Stimulated activated CD4-positive, alpha-beta T cell treated with anti-CD3 and anti-CD28 coated beads, Interleukin-1b, Interleukin-23, amount 100 ng/mL, for 4 hours (primary cell): ENCODE measurements at places on chromosomes 12 and 14.

DNA sequence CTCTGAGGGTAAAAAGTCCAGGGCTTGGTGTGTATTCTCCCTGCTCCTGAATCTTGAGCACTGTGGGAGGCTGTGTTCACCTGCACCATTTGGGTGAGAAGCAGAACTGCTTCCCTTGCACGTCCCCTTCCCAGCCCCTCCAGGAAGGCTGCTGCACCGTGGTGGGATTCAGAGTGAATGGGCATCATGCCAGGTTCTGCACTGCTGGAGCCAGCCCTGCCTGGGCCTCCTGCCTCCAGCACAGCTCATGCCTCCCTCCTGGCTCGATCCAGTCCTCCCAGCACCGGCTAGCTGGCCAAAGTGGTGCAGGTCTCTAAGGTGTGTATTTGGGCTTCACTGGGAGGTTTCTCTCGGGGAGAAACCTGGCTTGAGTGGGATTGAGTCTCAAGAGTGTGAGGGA lies 54.9 kb downstream of the ANKRD9 start:
- no peak for DNase-seq

- DNase-seq: no peak
These were observed 19.6 kb downstream of the ZCRB1 start for GRCh38 chr12:42306297-42306696.

- no peak for DNase-seq
These were observed 134 bp downstream of the DUSP6 start for GRCh38 chr12:89352242-89352491.

DNA sequence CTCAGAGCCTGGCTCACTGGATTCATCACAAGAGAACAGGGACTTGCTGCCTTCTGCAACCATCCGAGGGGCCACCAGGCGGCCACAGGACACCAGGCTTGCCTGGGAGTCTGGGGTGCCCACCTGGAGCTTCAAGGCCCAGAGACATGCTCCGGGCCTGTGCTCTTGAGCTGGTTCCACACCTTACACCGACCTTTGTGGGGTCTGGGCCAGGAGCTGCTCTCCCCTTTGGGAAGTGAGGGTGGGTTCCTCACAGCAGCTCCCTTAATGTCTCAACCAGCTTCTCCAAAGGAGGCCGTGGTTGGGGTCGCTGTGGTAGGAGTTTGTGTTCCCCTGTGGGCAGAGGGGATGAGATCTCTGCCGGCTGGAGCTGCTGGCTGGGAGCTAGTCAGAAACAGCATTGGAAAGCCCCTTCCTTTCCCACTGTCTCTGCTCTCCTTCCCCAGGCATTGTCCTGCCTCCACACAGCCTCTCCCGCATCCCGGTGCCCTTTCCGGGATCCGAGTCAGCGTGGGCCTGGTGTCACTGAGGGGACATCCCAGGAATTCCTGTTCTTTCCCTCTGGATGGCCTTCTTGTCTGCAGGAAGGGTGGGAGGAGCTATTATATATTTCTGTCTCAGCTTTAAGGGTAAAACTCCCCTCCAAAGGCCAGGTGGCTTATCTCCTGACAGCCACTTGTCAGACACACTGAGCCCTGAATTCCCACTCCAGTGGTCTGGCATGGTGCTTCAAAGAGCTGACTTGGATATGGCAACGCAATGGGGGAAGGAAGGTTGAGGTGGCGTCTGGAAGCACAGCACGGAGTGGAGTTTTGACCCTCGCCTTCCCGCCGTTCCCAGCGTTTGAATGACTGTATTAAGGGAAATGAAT lies 5.1 kb upstream of the PAPLN start:
- DNase-seq: no peak

GRCh38 chr12:114901316-114901715 lies 217.3 kb upstream of the TBX3 start:
- DNase-seq: no peak

- no peak for DNase-seq
These were observed 2.6 kb upstream of the PLEKHG3 start for GRCh38 chr14:64701660-64702059.

- peak; percentile 58 for DNase-seq
These were observed 20.4 kb downstream of the NINJ2 start for GRCh38 chr12:642633-643474.

- no peak for DNase-seq
These were observed 44.0 kb downstream of the RAD52 start for GRCh38 chr12:905261-906031.

DNA sequence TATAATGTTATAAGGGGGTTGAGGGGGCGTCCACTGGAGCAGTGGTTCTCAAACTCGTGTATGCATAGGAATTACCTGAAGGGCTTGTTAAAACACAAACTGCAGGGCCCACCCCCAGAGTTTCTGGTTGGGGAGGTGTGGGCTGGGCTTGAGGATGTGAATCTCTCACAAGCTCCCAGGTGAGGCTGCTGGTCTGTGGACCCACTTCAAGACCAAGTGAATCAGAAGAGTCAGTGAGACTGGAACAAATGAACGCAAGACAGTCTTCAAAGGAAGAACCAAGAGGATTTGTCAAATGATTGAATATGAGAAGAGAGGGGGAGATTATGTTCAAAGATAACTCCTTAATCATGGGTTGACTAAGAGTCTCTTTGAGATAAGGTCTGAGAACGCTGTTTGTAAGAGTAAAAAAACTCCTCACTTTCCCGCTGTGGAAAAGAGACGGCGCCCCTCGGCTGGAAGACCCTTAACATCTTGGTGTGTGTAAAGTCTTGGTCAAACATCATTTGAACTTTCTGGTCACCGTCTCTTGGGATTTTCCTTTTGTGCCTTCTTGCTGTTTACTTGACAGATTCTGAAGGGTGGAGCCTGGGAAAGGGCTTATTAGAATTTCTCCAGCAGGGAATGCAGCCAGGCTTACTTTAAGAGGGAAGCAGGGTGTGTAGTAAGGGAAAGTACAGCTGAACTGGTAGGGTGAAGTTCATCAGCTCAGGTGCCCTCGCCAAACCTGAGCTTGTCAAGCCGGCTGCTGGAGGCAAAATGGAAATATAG lies 5.3 kb upstream of the FOXN3 start:
- peak; percentile 41 for DNase-seq
